ENCODE measurements at places on chromosomes 1 and 21.
A peak's percentile ranks its signal among the peaks of the same experiment; 100 is the strongest.

DNA sequence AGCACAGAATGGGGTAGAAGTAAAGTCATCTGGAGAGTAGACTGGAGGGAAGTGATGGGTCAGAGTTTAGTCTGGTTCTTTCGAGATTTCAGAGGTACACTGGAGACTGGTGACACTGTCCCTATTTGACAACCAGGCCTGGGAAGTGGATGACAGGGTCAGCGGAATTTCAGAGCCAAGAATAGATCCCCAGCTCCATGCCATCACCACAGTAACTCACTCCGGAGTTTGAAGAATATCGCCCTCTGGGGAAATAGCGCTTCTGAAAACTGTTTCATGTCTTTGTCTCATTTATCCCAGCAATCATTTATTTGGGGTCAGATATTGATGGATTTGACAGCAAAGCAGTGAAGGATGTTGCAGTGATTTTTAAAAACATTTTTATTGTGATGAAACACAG is 7.6 kb upstream of the NFASC start:
- no peak for DNase-seq

GRCh38 chr1:145858238-145858900 is 512 bp downstream of the PIAS3 start:
- peak; percentile 53 for DNase-seq

- DNase-seq = no peak
These were observed 124.9 kb downstream of the ITSN1 start for GRCh38 chr21:33767236-33767635.

DNA sequence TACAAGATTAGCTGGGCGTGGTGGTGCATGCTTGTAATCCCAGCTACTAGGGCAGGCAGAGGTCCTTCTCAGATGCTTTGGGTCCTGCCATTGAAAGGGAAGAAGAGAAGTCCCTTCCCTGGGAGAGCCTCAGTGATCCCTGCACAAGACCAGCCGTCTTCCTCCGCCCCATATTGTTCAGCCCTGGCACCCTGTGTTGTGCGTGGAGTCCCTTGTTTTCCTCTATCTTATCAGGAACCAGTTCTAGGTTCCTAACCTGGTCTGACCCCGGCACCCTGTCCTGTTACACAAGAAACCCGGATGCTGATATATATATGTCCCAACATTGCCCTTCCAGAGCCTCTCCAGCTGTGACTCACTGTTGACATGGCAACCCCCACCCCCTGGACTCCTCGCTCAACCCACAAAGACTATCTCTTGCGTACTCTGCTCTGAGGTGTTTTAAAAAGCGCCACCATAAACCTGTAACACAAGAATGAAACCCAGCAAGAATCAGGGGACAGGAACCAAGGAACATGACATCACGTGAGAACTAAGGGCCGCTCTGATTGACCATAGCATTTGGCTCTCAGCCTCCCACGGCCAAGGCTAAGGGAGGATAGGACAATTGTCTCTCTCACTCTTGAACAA is 4.8 kb downstream of the MX2 start:
- no peak for DNase-seq

GRCh38 chr1:234659538-234659937 is 49.6 kb upstream of the IRF2BP2 start:
- no peak for DNase-seq

DNA sequence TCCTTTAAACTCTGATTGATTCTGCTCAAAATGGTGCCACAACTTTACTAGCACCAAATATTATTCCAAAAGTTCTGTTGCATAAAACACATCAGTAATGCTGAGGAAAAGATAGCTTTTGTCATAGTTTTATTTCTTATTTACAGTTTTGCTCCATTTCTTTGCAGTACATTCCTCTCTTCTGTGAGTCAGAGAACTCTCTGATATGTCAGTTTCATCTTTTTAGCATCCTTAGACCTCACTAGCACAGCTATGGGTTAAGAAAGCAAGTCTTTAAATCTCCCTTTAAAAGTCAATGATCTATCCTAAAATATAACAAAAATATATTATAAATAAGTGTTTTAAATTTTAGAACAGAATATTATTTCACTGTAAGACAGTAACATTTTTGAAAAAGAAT is 356.6 kb upstream of the SNX7 start:
- DNase-seq = no peak

DNA sequence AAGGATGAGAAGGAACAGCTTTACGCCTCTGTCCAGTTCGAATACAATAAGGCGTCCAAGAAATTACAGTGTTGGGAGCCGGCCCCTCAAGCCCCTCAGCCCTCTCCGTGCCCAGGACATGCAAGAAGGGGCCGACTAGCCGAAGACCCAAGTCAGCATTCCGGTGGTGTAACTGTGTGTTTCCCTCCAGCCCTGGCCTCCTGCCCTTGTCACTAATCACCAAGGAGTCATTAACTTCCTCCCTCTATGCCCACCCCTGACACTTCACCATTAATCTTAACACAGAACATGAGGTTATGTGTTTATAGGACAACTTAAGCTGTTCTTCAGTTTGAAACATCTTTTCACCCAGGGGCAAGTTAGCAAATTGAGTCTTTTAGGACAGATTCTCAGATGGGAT is 16.4 kb upstream of the C4BPB start:
- no peak for DNase-seq

DNA sequence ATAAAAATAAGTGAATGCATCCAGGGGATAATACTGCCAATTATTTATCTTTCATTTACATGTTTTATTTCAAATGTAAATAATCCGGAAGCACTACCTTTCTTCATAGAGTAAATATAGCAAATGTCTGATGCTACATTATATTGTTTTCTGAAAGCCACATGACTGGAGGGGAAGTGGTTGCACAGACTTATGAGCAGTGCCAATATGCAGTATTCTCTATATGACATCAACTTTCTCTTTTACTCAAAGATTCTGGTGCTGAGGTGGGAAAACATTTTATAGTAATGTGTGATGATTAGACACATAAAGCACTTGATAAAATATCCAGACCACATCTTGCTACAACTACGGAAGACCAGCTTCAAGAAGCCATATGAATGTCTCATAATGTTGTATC is 314.7 kb downstream of the NEGR1 start:
- no peak for DNase-seq

- DNase-seq = no peak
These were observed 81.9 kb downstream of the JAK1 start for GRCh38 chr1:64884261-64885040.

- no peak for DNase-seq
These were observed 46.7 kb downstream of the GALNT2 start for GRCh38 chr1:230113593-230114236.

GRCh38 chr1:208165659-208166058 is 78.5 kb downstream of the PLXNA2 start:
- no peak for DNase-seq

GRCh38 chr1:117967881-117968280 is 38.3 kb downstream of the WDR3 start:
- peak; percentile 90 for DNase-seq

- no peak for DNase-seq
These were observed 85.6 kb downstream of the TMEM53 start for GRCh38 chr1:44588551-44589210.

DNA sequence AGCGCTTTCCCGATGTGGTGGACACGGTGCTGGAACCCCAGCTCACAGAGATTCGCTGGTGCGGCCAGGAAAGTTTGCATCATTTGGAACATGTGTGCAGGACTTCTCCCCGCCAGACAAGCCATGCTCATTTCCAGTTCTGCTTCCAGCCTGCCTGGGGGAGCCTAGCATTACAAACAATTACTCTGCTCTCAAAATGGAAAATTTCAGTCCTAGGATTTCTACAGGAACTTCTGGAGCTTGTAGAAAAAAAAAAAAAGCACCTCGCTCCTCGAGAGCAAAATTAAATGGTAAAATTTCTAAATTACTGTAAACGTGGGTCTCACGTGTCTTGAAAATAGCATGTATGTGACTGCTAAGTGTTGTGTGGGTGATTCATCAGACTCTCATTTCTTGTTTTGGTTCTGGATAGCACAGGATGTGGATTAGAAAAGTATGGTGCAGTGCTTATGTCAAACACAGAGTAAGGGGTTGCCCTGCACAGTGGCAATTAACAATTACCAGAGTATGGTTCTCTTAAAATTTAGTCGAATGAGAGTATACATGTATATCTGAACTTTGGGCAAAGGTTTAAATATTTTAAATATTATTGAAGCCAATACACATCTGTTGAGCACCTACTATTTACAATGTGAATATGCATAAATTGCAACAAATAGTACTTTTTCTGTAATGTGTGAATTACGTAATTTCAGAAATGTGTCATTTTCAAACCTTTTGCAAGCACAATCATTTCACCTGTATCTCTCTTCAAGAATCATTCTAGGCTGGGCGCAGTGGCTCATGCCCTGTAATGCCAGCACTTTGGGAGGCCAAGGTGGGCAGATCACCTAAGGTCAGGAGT is 61.8 kb upstream of the PTGFRN start:
- no peak for DNase-seq

GRCh38 chr1:2299131-2299627 is 71.1 kb downstream of the SKI start:
- DNase-seq = no peak

DNA sequence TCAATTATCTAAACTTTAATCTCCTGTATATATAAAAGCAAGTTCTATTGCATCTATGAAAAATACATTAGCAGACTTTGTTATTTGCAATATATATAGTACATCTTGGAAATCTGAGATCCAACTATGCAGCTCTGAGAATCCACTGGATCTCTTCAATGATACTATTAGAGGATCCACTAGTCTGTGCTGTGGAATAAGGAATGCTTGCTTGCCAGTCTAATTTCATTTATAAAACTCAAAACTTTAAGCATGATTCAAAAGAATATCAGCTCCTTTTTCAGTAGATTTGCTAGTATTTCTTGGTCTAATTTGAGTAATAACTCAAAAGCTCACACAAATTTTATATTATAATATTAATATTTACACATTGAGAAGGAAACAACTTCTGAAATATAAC is 115.1 kb downstream of the SPATA6 start:
- no peak for DNase-seq

- no peak for DNase-seq
These were observed 27.7 kb upstream of the C1orf159 start for GRCh38 chr1:1143636-1144035.

DNA sequence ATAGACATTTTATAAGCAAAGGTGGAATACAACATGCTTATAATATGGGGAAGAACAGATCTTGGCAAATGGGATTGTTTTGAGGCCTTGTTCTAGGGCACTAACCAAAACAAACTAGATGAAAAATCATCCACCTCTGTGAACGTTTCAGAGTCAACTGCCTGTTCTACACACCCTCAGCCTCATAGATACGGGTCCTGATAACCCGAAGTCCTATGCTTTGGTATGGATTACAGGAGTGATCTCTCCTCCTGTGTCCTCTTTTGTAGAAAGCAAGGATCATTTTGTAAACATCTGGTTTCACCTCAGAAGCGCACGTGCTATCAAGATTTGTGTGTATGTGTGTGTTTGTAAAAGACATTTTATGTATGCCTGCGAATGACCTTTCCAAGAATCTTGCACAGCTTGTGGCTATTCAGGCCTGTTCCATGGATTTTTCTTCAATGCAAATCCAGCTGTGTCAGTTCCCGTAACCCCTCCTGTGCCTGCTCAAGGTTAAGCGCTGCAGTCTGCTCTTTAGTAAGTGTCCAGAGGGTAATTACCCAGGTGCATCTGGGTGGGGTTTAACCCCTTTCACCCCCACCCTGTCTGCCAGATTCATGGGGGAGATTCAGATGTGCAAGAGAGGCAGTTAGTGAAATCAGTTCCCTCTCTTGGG is 132.4 kb downstream of the ROR1 start:
- no peak for DNase-seq

Measured in NCI-H1694 (cell line).